NCI-H1092 treated with DMSO at 0.1 percent for 48 hours (cell line): ENCODE measurements at places on chromosomes 12 and 14.
A peak's percentile ranks its signal among the peaks of the same experiment; 100 is the strongest.

GRCh38 chr12:52284562-52285171, 6.7 kb downstream of the KRT81 start:
- DNase-seq: no peak

DNA sequence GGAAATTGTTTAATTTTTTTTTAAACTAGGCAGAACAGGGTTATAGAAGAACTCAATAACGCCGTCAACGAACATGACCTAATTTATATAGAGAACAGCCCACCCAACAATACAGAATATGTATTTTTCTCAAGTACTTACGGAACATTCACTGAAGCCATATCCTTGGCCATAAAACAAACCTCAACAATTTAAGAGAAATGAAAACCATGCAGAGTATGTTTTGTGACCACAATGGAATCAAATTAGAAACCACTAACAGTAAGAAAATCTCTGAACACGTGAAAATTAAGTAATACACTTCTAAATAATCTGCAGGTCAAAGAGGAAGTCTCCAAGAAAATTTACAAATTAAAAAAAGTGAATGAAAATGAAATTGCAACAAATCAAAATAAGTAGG, 9.4 kb downstream of the SART3 start:
- DNase-seq: no peak

DNA sequence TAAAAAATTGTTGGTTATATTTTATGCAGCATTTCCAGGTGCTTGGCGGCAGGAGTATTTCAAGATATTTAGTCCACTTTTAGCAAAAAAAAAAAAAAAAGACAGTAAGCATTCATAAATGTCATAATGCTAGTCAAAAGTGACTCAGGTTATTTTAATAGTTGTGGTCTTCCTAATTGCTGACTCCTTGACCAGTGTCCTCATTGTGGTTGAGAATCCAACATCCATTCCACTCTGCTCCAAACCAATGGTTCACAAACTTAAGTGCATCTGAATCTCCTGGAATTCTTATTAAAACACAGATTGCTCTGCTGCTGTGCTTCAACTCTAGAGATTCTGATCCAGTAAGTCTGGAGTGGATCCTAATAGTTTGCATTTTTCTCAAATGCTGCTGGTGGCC, 71.4 kb downstream of the AKAP6 start:
- DNase-seq: no peak

DNA sequence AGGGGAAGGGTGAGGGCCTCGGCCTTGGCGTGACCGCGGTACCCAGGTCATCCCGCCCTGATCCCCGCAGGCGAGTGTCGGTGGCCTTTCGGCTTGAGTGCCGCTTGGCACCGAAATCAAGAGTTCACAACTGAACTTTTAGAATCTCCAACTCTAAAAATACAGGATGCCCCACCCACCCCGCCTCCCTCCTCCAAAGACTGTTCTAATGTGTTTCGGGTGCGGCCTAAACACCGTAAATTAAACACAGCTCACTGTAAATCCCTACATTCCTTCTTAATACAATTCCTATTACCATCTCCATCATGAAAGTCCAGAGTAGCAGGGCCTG, 11.4 kb downstream of the SCNN1A start:
- DNase-seq: no peak

- no peak for DNase-seq
These were observed 117.8 kb downstream of the MED13L start for GRCh38 chr12:116159593-116160200.

GRCh38 chr14:68884031-68885030, 91.5 kb upstream of the ZFP36L1 start:
- DNase-seq: peak; percentile 71

DNA sequence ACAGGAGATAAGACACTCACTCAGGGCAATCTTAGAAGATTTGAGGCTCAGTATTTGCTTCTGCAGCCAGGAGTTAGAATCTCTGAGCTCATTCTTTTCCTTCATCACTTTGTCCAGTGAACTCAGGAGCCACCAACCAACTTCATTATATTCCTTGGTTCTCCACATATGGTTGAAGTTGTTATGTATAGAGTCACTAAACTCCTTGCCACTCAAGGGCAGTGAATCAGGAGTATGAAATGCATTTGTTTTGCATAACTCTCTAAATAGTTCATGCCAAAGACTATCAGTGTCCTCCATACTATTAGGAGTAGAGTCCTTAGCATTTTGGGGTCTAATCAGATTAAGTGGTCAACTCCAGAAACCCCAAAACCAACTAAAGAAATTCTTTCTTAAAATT, 150.6 kb downstream of the CCDC59 start:
- no peak for DNase-seq

- DNase-seq: no peak
These were observed 71.6 kb upstream of the PSMC1 start for GRCh38 chr14:90184571-90185266.

GRCh38 chr14:21987937-21988336, 314.3 kb upstream of the OR4E1 start:
- DNase-seq: no peak

DNA sequence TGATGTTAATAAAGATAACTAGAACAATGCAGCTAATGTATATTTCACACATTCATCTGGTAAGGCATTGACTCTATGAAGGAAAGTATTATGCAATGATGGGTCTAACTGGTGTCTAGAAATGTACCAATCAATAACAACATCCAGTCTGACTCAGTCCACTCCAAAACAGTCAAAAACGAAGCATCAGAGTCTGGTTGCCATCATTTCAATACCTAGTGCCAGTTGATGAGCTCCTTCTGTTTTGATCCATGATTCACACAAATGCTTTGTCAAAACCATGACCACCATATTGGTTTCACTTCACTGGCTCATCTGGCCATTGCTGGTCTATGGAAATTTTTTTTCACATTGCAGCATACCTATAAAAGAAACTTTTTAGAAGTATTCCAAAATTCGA, 747.2 kb upstream of the TMEM132C start:
- no peak for DNase-seq

GRCh38 chr12:14514946-14515345, 52.7 kb downstream of the PLBD1 start:
- no peak for DNase-seq

DNA sequence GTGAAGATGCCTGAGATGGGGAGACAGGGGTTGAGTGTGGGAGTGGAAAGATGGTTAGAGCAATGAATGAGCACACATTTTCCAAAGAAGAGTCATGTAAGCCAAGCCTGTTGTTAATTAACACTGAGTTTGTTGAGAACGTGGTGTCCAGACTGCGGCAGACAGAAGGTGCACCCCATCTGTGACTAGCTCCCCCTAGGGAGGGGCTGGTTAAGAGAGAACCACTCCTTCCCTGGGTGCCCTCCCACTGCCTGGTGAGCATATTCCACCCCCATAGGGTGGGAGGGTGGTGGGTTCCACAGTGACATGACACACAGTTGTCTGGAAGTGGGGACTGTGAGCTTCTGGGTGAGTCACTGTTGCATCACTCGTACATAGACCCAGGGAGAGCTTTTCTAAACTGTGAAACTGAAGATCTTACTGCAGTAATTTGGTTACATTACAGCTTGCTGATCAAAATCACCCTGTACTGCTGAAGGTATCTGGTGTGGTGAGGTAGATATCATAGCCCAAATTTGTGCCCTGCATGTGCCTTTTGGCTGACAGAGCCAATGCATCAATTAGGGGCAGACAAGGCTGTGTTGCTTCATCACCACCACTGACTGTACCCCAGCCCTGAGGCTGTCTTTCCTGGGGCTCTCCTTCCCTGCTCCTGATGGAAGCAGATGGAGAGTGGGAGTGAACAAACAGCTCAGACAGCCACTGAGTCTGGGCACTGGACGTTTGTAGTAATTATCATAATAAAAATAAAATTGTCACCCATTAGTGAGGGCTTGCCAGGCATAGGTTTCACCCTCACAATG, 150.9 kb downstream of the EMP1 start:
- DNase-seq: no peak

- DNase-seq: no peak
These were observed 8.7 kb upstream of the KTN1 start for GRCh38 chr14:55571125-55571889.

- DNase-seq: no peak
These were observed 15.4 kb downstream of the RASAL1 start for GRCh38 chr12:113119980-113120669.

DNA sequence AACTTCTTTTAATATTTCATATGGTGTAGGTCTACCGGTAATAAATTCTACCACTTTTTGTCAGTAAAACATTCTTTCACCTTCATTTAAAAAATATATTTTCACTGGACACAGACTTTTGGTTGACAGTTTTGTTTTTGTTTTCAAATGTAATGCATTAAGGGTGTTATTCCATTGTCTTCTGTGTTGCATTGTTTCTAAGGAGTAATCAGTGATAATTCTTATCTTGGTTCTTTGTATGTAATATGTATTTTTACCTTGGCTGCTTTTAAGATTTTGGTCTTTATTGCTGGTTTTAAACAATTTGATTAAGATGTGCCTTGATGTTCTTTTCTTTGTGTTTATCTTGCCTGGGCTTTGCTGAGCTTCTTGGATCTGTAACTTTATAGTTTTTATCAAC, 4.1 kb downstream of the MAP1LC3B2 start:
- DNase-seq: no peak

DNA sequence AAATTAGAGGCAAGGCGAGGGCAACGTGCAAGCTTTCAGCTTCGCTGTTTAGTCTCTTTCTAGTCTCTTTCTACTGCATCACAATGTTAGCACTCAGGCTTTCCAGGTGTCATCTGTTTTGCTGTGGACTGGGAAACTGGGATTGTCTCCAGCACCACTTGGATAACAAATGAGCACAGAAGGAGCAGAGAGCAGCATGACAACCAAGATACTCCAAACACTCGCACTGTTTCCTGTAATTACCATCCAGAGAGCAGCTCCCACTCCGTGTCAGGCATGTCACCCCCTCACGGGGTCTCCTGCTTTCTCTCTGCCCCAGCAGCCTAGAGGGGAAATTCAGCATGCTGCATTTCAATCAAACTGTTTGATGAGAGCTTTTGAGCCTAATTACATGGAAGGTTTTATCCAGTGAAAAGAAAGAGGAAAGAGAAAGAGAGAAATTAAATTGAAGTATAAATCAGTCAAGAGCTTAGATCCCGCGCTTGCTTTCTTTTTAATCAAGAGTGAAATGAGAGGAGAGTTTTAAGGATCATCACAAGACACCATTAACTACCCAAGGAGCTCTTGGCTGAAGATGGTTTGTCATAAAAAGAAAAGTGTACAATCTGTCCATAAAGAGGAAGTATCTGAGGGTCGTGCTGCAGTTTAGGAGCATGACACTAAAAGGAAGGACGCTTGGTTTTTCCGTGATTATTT, 917.7 kb downstream of the DIO2 start:
- peak; percentile 61 for DNase-seq

DNA sequence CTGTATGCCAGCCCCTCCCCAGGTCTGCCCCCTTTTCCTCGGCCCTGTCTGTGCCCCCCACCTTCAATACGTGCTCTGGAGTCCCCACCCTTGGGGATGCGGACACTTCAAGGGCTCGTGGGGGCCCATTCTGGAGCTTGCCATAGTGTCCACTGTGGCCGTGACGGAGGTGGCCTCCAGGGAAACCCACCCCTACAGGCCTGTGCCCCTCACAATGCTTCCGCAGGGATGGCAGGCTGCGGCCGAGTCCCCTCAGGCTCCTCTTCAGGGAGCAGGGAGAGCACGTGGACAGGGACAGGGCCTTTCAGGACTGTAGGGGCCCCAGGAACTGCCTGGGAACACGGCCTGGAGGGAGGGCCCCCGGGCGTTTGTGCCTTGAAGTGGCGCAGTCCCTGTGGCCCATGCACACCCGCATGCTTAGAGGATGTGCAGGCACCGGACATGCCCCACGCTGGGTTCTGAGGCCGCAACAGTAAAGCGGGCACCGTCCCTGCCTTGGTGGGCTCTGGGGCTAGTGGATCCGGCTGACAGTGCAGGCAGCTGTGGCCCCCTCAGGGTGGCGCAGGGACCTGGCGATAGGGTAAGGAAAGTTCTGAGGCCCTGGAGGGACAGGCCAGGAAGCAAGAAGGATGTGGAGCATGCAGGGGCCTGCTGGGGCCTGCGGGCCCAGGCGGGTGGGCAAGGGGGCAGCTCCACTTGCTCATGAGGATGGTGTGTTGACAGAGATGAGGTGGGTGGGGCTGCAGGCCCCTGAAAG, 209.0 kb upstream of the RTL1 start:
- no peak for DNase-seq

GRCh38 chr14:50745401-50746058, 77.4 kb upstream of the SAV1 start:
- DNase-seq: no peak

DNA sequence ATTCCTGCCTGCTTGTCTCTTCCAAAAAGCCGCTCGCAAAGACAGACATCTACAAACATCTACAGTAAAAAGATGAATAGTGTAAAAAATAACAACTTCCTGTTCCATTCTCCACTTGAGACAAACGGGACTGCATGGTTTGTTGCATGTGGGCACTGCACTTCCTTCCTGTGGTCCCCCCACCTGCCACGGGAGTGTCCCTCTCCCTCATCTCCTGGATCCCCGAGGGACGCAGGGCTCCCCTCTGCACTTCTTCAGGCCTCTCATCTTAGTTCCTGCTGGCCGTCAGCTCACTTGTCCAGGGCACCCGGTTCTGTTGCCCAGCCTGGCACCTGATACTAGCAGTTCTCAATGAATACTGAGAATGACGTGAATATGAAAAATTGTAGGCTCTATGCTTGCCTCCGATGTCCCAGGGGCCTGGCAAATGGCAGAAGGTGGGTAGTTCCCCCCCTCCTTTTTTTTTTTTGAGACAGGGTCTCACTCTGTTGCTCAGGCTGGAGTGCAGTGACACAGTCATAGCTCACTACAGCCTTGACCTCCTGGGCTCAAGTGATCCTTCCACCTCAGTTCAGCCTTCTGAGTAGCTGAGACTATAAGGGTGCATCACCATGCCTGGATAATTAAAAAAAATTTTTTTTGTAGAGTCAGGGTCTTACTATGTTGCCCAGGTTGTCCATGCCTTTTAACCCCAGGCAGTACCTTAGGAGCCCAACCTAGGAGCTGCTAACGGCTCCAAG, 3.5 kb upstream of the KLC1 start:
- no peak for DNase-seq

- no peak for DNase-seq
These were observed 22.5 kb downstream of the SDS start for GRCh38 chr12:113381220-113381619.

DNA sequence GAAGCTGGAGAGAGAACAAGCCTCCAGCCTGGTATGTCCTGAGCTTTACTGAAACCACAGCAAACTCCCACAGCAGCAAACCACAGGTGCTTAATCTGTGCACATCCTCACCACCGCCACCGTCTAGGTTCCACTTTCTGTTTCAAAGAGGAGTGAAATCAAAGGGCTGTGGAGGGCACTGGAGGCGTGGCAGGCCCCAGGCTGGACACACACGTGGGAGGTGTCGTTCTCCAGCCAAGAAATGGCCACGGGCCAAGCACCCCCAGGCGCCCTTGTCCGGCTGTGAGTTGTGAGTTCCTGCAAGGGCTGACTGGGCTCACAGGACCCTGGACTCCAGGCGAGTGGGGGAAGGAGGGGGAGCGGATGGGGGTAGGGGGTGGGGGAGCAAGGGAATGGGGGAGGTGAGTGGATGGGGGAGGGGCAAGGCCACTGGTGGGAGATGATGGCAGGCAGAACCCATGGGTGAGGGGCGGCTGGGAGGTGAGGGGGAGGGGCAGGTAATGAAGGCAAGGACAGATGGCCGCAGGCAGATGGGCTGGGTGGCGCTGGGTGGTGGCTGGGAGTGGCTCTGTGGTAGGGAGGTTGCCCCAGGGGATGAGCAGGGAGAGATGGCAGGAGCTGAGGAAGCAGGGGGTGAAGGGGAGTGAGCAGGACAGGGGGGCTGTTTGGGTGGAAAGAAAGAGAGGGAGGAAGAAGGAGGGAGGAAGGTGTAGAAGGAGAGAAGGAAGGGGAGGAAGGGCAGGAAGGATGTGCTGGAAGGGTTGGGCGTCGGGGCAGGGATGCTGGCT, 86.7 kb downstream of the NCOR2 start:
- DNase-seq: no peak

GRCh38 chr12:5030066-5030465, 13.6 kb upstream of the KCNA5 start:
- no peak for DNase-seq
